ENCODE measurements at places on chromosomes 3 and 15.

GRCh38 chr3:194267744-194268653 is 83.1 kb downstream of the CPN2 start:
- DNase-seq = no peak

DNA sequence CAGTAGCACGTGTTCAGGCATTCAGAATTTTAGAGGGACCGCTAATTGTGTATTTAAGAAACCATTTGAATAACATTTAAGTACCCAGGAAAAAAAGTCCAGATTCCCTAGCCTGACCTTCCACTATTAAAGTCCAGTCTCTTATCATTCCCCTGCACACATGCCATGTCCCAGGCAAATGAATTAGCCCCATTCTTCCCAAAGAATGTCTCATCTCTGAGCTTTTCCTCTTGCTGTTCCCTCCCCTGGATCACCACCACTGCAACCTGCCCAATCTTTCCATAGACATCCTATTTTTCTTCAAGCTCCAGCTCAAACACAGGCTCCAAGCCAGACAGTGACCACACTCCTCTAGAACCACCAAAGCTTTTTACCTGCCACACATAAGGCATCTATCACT is 25.9 kb downstream of the PLD1 start:
- DNase-seq = no peak

GRCh38 chr3:37944391-37944842 is 46.2 kb upstream of the VILL start:
- no peak for DNase-seq

GRCh38 chr3:123341-123740 is 73.2 kb upstream of the CHL1 start:
- no peak for DNase-seq

DNA sequence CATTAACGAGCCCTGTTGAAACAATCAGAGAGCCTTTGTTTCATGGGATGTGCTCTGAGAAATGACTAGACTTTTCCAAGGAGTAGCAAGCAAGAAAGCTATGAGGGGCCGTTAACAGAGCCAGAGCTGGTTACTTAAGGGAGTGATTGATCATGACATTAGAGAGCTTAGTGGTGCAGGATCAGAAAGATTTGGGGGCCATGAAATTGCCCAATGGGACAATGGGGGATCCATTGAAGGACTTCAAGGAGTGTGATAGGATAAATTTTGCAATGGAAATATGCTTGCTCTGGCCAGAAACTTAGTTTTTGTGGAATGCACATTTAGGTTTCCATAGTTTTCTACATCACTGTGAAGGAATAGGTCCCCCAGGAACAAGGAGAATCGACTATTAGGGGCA is 45.6 kb downstream of the LRRC3B start:
- DNase-seq = no peak

DNA sequence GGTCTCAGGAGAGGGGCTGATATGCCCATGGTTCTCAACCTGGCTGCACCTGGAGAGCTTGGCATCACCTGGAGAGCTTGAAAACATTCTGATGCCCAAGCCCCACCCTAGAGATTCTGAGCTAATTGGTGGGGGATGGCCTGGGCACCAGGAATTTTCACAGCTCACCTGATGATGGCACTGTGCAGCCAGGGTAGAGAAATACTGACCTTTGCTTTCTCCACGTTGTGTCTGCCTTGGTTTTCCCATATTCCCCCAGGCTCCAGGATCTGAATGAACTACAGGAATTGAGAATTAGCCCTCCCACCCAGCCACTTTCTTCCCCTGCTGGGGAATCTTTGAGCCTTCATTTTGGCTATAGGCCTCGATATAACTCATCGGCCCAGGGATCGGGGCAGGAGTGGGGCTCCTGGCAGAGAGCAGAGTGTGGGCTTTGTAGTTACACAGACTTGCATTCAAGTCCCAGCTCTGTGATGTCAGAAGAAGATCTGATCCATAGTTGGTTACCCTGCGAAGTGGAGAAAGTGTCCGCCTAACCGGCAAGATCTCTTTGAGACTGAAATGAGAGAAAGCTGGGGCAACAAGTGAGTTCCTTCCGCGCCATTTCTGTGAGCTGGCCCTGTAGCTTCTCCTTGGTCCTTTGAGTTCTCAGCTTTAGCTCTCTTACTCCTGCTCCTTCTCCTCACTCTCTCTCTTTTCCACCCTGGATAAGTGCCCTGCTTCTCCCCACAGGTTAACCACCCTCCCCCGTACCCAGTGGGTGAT is 33.1 kb upstream of the UBE2Q2 start:
- no peak for DNase-seq

GRCh38 chr15:76625267-76625666 is 279.9 kb downstream of the SCAPER start:
- DNase-seq = no peak

DNA sequence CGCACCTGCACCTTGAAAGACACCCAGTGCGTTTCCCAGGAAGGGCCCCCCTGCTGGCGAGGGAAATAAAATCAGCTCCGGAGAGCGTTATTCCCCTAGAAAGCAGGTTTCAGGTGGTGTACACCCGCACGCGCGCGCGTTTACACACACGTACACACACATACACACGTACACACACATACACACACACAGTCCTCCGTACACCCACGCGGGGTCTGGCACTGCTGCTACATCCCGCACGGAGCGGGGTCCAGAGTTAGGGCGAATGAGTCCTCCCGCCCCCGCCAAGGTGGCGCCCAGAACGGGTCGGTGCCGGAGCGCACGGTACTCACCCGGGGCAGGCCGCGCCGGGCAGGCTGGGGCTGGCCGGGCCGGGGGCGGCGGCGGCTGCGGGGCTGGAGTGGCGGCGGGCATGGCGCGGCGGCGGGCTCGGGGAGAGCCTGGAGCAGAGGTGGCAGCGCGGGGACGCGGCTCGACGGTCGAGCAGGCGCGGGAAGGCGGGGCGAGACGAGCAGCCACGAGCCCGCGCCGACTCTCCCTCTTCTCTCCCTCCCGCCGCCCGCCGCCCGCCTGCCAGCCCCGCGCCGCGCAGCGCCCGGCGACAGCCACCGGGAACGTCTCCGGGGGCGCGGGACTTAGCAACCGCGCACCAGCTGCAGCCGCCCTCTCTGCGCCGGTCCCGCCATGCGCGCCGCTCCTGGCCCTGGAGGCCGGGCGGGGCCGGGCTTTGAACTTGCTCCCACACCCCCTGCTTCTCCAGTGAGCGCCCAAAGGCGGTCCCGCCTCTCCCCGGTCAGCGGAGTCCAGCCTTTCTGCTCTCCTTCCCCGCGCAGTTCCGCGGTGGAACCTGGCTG is at the start of gene DCLK3:
Gene DCLK3 (minus strand): TSS at position 704 of the 854 bp plus-strand sequence. CDS start 290 bp downstream, at position 414.
- DNase-seq = no peak
